ENCODE measurements at places on chromosomes 3 and 15.

DNA sequence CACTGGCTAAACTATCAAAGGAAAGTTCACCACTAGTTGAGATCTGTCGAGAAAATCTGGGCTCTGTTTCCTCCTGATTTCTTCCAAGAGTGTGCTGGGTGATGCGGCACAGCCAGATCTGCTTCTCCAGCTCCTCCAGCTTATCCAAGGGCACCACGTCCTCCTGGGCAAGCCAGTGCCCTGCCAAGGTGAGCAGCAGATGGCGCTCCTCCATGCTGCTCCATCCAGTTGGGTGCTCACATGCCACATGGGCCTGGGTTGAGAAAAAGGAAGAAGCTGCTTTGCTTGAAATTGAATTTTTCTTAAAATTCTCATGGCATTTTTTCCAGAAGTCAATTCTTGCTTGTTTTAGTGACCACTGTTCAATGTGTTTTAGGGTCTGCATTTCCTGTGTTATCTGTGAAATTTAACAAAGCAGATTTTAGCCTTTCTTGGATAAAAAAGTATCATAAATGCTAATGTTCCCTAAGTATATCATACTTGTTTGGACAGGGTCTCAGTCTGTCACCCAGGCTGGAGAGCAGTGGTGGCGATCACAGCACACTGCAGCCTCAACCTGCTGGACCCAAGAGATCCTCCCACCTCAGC lies 47.3 kb downstream of the EIF3J start:
- DNase-seq = no peak

- no peak for DNase-seq
These were observed 250.0 kb upstream of the NECTIN3 start for GRCh38 chr3:110821586-110821985.

GRCh38 chr3:126003447-126004190 lies 34.6 kb downstream of the ROPN1B start:
- DNase-seq = no peak

GRCh38 chr3:155019575-155019974 lies 60.5 kb upstream of the MME start:
- DNase-seq = no peak

GRCh38 chr3:173977747-173978146 lies 580.2 kb downstream of the NLGN1 start:
- no peak for DNase-seq

DNA sequence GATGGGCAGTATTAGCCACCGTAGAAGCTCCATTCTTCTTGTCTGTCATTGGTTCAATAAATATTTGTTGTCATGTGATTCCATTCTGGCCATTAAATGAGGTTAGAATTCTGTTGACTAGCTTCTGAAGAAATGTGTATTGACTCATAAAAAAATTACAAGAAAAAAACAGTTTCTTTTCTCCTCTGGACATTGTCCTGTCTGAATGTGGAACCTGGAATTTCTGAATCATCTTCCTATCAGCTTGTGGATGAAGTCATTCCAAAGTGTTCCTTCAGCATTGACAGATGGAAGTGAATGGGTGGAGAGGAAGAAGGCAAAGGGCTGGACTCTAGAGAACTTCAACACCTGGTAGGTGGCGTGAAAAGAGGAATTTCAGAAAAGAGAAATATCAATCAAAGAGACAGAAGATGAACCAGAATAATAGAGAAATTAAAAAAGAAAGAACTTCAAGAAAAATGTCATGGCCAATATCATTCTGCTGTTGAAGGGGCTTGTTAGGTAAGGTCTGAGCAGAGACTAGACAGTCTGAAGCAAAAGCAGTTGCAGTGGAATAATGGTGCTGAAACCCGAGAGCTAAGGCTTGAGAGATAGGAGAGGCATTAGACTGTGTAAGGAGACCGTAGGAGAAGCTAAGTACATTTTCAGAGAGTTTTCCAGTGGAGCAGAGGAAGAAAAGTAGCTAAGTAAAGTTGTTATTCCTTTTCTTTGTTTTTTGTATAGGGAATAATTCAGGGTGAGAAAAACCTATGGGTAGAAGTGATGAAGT lies 806.6 kb downstream of the SQOR start:
- no peak for DNase-seq

GRCh38 chr3:174202561-174202960 lies 656.6 kb upstream of the NAALADL2 start:
- no peak for DNase-seq

- DNase-seq = peak; percentile 18
These were observed 86.0 kb downstream of the ECT2 start for GRCh38 chr3:172836390-172836997.

GRCh38 chr15:91049378-91050127 lies 27.2 kb upstream of the VPS33B start:
- no peak for DNase-seq

Data from left renal cortex interstitium (tissue), 4 donors.